ENCODE measurements at places on chromosomes 2 and 18. TPM values are rescaled to one million over a fixed set of nuclear protein-coding genes. Genes with fewer than 3 reads are reported as not detected.

Gene SLC4A3
- 5.7 TPM for total RNA-seq

Gene OTOS
- not detected for total RNA-seq

Gene MROH2A
- not detected for total RNA-seq

Gene HOXD1
- total RNA-seq: not detected

Gene PROKR1
- total RNA-seq: not detected

Gene CHRNG
- not detected for total RNA-seq

Gene NEURL3
- total RNA-seq: not detected

Gene SLC5A7
- not detected for total RNA-seq

Measured in myometrial cell (primary cell).